BJ (cell line): ENCODE measurements at places on chromosomes 6 and 20. TPM values are rescaled to one million over a fixed set of nuclear protein-coding genes. Genes with fewer than 3 reads are reported as not detected.

Gene SH3BGRL2
- polyA plus RNA-seq, result 0.37 and 0.66 TPM in 2 replicates

- DNase-seq, result no peak
Measured at GRCh38 chr6:142975365-142975764, 30.4 kb upstream of the HIVEP2 start.

GRCh38 chr6:43476746-43477145 lies 624 bp upstream of the TJAP1 start:
- no peak for DNase-seq

DNA sequence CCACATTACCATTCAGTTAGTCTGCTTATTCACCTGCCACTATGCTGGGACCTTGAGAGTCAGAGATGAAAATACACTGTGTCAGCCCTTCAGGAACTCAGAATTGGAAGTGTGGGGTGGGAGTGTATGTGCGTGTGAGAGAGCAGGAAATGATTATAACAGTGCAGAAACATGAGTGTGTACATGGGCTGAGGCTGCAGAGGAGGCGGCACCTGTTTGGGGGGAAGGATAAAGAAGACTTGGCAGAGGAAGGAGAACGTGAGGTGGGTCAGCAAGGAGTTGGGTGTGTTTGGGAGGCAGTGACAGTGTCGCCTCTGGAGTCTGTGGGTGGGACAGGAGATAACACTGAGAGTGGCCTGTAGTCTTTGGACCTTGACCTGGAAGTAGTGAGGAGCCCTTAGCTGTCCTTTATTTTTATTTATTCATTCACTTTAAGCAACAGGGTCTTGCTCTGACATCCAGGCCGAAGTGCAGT lies 3.1 kb downstream of the CHMP4B start:
- no peak for DNase-seq

GRCh38 chr6:131331151-131331550 lies 195.9 kb downstream of the AKAP7 start:
- DNase-seq, result no peak

Gene PKHD1
- polyA plus RNA-seq, result not detected in 2 replicates

GRCh38 chr6:163876391-163876790 lies 461.9 kb downstream of the QKI start:
- DNase-seq, result no peak

- no peak for DNase-seq
Measured at GRCh38 chr6:3260296-3260695, 1.5 kb downstream of the PSMG4 start.

Gene WFDC10B
- polyA plus RNA-seq, result not detected in 2 replicates

Gene GLP1R
- not detected in 2 replicates for polyA plus RNA-seq

GRCh38 chr6:57226221-57226620 lies 4.1 kb upstream of the RAB23 start:
- DNase-seq, result no peak
